Neural progenitor cell (in vitro differentiated cells): ENCODE measurements at places on chromosomes 3 and 15. TPM values are rescaled to one million over a fixed set of nuclear protein-coding genes. Genes with fewer than 3 reads are reported as not detected.

Gene ITIH1
- total RNA-seq: not detected in 2 replicates

DNA sequence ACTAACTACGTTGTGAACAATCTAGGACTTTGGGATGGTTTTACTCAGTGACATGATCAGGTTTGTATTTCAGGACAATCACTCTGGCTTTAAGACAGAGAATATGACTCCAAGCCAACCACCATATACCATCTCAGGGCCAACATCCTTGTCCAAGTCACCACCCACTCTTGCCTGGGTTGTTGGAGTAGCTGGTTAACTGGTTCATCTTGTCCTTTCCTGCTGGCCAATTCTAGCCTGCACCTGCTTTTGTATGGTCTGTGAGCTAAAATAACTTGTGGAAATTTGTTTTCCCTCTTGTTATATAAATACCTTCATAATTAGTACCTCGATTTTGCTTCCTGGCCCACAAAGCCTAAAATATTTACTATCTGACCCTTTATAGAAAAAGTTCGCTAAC, 306.8 kb upstream of the STT3B start:
- no peak for DNase-seq

DNA sequence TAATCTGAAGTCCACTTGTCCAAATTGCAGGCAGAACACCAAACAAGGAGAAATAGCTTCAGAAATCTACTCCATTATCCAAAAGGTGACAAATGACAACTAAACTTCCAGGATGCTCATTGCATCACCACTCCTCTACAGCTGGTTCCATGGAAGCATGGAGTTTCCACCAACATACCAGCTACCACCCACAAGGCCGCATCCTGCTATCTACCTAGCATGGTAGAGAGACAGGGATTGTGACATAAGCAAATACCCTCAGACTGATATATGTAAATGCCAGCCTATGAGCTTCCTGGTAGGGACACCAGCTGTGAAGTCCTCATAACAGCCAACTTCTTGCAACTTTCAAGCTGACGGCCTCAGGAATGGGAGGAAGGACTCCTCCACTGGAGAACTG, at the start of gene TRIM42:
Gene TRIM42, plus strand, starts transcription at position 301 of the 400 bp plus-strand sequence. CDS start 166 bp downstream, outside the sequence.
- DNase-seq: no peak

Gene CNTN3
- 0.21 and 0.40 TPM in 2 replicates for total RNA-seq

- DNase-seq: no peak
Measured at GRCh38 chr3:140699516-140700231, 21.8 kb downstream of the TRIM42 start.

Gene TRIP4
- 10.9 and 17.3 TPM in 2 replicates for total RNA-seq

Gene ROBO1
- 168 and 169 TPM in 2 replicates for total RNA-seq

DNA sequence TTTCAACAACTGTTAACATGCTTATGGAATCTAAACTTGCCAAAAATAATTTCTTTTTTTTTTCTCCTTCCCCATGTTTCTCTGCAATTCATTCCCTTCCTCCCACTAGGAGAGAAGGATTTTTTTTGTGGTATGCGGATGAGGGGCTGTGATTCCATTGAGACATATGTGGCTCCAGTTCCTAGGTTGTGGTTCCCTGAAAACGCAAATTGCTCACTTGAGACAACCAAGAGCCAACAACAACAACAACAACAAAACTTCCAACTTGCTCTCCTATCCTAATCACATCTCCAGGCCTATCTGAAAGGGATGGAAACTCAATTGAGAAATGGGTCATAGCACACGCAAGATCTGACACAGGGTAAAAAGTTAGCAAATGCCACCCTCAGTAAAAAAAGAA, 406.5 kb upstream of the TGFBR2 start:
- DNase-seq: no peak

Gene TGM4
- total RNA-seq: 0.04 and 0.12 TPM in 2 replicates

GRCh38 chr15:82111918-82112317, 66.1 kb upstream of the MEX3B start:
- DNase-seq: no peak

DNA sequence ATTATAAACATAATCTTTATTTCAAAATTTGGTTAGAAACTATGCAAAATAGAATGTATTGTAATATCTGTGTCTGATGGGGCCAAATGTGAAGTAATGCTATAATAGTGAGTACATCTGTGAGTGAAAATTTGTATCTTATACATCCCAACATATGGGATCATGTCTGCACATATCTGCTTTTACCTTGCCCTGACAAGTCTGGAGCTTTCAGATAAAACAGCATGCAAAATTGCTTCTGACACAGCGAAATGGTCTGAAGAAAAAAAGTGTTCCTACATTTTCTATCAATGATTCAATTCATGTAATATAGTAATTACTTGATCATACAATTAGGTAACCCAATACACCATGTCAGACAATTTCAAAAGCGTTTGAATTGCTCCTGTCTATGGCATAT, 58.1 kb upstream of the P3H2 start:
- no peak for DNase-seq

- no peak for DNase-seq
Measured at GRCh38 chr3:128317698-128318231, 148.9 kb downstream of the DNAJB8 start.
